ENCODE measurements at places on chromosomes 1 and 21.

GRCh38 chr1:224447971-224448370, 13.4 kb upstream of the WDR26 start:
- no peak for DNase-seq

- DNase-seq = no peak
Measured at GRCh38 chr1:94012708-94013366, 103.6 kb upstream of the GCLM start.

DNA sequence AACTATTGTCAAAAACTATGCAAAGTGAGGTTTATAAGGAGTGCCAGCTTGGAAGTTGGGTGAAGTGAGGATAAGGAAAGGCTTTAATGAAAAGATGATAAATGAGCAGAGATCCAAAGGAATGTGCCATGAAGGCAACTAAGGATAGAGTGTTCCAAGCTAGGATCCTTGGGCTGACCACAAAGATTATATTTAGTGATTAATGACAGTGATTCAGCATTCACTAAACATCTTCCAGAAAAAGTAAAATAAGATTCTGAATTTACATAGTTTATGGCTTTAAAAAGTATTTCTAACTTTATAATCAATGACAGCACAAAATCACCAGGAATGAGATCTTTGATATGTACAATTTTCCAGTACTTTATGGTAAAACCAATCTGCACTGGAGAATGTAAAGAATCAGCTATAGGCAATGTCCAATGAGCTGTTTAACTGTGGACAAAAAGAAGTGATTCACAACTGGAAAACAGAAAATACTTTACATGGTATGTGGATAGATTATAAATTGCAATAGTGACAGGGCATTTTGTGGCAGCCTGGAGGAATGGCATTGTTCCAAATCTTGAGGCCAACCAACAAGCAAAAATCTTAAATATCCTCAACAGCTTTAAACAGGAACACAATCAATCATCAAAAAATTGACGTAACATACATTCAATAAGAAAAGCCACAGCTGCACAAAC, 91.2 kb upstream of the KCTD3 start:
- DNase-seq = no peak

GRCh38 chr1:207131163-207131562, 27.1 kb downstream of the C4BPA start:
- no peak for DNase-seq

DNA sequence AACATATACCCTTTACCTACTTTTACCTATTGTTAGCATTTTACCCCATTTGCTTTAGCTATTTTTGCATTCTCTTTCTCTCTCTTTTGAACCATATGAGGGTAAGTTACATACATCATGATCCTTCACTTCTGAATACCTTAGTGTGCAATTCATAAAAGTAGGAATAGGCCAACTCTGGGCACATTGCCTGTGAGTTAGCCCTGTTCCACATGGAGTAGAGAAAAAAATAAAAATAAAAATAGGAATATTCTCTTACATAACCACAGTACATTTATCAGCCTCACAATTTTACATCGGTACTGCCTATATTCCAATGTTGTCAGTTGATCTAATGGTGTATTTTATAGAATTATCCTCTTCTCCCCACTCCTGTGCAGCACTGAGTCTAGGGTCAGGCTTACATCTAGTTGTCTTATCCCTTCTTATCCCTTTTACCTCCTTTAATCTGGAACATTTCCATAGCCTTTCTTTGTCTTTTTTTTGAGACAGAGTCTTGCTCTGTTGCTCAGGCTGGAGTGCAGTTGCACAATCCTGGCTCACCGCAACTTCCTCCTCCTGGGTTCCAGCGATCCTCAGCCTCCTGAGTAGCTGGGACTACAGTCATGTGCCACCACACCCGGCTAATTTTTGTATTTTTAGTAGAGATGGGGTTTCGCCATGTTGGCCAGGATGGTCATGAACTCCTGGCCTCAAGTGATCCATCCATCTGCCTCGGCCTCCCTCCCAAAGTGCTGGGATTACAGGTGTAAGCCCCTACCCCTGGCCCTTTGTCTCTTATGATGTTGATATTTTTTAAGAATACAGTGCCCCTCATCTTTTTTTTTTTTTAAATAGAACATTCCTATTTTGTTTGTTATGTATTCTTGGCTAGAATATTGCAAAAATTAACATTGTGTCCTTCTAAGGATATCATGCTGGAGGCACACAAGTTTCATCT, 11.1 kb upstream of the SLC30A1 start:
- no peak for DNase-seq

- DNase-seq = no peak
Measured at GRCh38 chr1:38497921-38498656, 361.5 kb downstream of the RRAGC start.

- no peak for DNase-seq
Measured at GRCh38 chr21:45899317-45900033, 82.1 kb upstream of the COL6A1 start.

DNA sequence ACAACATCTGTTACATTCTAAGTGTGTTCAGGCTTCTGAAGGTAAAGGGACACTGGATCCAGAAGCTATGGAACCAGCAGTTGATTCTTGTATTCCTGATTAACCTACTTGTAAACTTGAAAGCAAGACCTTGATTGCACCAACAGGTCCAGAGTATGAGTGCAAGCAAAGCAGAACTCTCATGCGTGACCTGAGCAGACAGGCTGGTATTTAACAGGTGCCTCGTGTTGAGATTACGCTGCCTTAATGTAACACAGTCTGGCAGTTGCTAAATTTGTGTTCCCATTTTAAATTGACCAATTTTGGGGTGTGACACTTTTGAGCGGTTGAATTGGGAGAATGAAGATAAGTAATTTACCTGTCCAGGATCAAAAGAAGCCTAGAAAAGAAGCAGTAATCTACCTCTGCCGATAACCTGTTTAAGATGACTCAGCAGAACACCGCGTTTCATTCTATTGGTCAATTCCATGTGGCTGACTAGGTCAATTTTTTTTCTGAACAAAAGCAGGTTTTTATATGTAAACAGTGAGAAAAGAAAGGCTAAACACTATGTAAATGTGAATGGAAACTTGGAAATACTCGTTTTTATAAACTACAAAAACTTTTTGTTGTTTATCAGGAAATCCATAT, 147.6 kb downstream of the DYRK1A start:
- no peak for DNase-seq

DNA sequence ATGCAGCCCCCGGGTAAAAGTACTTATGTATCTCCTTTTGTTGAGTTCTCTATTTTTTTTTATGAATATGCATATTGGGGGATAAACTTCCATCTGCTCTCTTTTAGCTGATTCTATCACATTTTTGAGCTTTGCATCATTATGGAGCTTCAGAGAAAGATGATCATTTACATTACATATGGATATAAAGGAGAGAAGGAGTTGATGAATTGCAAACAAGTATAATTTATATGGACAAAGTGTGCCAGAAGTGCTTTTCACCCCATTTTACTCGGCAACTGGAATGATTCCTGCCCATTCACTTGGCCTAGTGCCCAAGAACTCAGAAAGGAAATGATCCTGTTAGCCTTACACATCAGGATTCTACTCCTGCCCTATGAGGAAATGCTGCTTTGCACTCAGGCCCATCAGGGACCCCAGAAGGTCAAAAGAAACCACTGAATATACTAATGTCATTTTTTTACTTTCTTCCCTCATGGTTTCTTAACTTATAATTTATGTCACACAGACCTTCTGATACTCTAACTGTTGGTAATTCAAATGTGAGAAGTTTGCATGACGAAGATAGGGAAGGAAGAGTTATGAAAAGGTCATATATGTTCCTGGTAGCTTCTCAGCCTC, 65.6 kb downstream of the SAMSN1 start:
- no peak for DNase-seq

GRCh38 chr1:156895927-156896326, 2.4 kb downstream of the PEAR1 start:
- DNase-seq = no peak

GRCh38 chr1:204990059-204990664, 52.9 kb upstream of the CNTN2 start:
- DNase-seq = no peak

DNA sequence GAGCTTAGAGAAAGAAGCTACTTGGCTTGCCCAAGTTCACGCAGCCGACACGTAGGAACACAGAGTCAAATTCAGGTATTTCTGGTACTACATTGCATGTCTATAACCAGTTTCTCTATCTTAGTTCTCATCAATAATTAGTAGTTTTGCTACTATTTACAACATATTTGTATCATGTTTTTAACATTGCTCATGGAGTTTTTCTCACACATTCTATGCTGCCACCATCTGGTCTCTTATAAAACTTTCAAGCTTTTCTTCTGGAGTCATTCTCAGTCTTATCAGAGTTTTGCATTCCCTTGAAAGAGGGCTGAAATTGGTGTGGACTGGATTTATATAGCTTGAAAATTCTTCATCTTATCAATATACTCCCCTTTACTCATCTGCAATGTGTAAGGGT, 118.8 kb upstream of the PALMD start:
- no peak for DNase-seq

GRCh38 chr1:56644064-56644918, 823 bp upstream of the PRKAA2 start:
- no peak for DNase-seq

- DNase-seq = no peak
Measured at GRCh38 chr1:11657654-11658053, 3.0 kb downstream of the FBXO44 start.

DNA sequence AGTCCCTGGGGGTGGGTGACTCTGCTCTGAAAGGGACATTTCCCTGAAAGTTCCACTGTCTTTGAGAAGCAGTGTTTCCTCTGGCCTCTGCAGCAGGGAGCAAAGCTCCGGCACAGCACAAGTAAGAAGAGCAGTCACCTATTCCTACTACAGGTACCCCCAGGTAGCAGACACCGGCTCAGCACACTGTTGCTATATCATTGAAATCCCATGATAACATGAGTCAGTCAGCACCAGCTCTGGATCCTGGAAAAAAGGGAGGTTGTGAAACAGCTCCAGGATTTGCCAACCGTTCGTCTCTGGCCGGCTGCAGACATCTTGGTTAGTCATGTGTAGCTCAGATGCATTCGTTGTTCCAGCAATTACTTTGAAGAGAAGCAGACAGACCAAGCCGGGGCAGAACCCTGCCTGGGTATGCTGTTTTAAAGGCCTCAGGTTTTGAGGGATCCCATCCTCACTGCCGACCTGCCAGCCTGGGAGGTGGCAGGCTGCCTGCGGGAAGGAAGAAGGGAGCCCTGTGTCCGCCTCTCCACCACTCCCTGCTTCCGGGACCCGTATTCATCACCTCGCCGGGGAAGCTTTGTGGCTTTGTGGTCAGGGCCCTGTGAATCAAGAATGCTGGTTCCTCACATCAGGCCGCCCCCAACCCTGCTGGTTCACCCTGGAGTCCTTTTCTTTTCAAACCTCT, 139.2 kb downstream of the CLIC6 start:
- DNase-seq = no peak

DNA sequence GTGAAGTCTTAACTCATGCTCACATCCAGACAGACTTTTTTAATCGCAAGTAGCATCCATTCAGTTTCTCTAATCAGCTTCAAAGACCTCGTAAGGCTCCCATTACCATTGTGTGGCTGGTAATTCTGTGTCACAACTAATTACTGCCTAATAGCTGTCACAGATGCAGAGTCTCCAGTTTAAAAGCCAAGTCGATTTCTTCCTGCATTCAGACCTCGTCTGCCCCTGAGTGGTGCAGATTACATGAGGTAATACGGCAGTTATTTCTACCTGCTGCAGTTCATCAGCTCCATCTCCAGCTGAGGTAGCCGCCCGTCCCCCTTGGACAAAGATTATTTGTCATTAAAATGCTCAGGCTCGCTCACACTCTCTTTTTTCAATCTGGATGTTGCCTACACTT, 34.4 kb upstream of the OLIG2 start:
- no peak for DNase-seq

DNA sequence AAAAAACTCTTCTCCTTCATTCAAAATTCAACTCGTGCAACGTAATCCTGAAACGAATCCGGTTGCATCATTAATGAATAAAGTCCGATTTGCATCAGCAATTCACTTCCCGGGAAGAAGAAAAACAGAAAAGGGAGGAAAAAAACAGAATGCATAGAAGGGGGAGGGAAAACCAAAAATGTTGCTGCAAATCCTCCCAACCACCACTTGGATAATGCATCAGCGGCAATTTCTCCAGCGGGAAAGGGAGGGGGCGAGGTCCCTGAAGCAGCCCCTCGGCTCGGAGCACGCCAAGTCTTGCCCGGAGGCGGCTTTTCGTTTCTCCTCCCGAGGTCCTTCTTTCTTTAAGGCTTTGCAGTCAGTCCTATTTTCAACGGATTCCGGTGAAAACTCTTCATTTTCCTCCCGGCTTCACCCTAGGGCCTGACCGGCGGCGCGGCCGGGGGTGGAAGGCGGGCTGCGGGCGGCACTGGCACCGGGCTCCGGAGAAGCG, 723 bp downstream of the CDC42BPA start:
- DNase-seq = peak; percentile 53

GRCh38 chr1:163928069-163928468, 606.3 kb downstream of the NUF2 start:
- DNase-seq = no peak

GRCh38 chr1:201513498-201514243, 6.7 kb upstream of the CSRP1 start:
- no peak for DNase-seq

DNA sequence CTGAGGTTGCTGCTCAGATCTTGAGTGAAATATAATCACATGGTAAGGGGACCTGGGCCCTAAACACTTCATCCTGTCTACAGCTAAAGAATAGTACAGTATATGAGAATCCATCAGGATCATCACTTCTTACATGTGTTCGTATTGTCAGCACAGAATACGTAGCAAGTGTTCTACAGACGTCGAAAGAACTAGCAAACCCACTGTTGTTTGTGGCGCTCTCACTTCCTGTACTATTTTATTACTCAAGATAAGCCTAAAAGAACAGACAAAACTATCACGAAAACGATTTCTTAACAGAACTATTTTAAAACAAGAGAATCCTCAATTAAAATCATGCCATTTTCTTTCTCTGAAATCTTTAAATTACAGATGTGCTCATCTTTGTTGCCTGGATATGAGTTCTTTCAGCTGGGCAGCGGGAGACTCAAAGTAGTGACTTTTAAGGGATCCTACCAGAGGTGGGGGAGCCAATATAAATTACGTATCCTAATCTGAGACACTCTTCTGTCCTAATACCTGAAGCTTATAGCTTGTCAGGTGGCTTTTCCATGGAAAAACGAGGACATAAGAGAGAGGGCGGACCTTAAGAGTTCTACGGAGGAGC, 724 bp downstream of the ST7L start:
- peak; percentile 23 for DNase-seq

GRCh38 chr1:38243106-38243505, 196.5 kb upstream of the POU3F1 start:
- DNase-seq = no peak

DNA sequence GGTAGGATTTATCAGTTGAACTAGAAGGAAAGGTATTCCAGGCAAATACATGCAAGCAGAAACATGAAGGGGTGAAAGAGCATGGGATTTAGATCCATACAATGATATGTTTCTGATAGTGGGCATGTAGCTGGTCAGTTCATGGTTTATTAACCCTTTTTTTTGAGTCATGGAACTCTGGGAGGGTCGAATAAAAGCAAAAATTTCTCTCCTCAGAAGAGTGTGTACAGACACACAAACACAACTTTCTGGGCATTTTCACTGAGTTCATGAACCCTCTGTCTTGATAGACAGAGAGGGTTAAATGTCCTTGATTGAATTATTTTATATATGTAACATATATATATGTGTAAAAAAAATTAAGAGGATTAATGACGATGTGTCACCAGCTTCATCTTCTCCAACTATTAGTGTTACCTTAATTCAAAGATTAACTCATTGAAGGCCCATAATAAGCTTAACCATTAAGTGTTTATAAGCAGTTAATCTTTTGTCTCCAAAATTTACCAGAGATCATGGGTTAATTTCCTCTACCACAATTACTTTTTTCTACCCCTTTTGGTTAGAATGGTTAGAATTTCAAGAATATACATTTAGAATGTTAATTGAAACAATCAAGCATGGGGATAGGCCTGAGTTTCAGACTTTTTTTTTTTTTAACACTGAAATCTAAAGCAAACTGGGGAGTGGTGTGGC, 4.6 kb downstream of the JUN start:
- no peak for DNase-seq
